Muscle of leg (tissue), 16 donors: ENCODE measurements at places on chromosomes 6 and 20. TPM values are rescaled to one million over a fixed set of nuclear protein-coding genes. Genes with fewer than 3 reads are reported as not detected.

CLVS2 gene
- polyA plus RNA-seq, result 1.1 TPM

SNTA1 gene
- polyA plus RNA-seq, result 35.7 TPM

PPP1R16B gene
- 5.1 TPM for polyA plus RNA-seq

C20orf144 gene
- 0.12 TPM for polyA plus RNA-seq

SPINT4 gene
- not detected for polyA plus RNA-seq

ID4 gene
- 9.0 TPM for polyA plus RNA-seq

C6orf58 gene
- polyA plus RNA-seq, result 1.5 TPM

SLCO4A1 gene
- 0.73 TPM for polyA plus RNA-seq

SIRPG gene
- polyA plus RNA-seq, result not detected

SLC32A1 gene
- polyA plus RNA-seq, result not detected

NKAIN2 gene
- 7.9 TPM for polyA plus RNA-seq

TBC1D32 gene
- polyA plus RNA-seq, result 6.1 TPM
